ENCODE measurements at places on chromosomes 11 and 22.

DNA sequence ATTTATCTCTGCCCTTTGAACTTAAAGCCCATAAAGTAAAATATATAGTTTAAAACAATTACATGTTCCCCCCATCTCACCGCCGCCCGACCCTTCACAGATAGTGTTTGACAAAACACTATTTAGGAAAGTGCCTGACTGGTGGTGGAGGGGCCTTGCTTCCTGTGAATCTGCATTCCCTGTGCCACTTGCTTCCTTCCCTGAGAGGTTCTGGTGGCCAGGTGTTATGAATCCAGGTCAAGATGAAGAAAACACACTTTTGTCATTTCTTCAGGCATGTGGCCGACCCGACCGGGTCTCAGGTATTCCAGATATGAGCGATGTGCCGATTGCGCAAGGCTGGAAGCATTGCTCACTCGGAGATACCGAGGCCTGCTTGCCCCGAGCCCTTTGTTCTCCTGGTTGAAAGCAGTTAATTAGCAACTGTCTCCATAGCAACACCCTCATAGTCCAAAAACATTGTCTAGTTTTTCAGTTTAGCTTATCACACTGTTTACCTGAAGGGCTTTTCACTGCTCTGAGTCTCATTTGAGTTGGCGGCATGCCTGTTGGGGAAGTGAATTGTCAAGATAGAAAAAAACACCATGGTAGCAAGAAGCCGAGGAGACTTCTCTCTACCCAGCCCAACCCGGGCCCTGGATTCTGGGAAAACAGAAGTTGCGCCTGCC lies 128.3 kb downstream of the TEAD1 start:
- peak; percentile 92 for DNase-seq

- DNase-seq: peak; percentile 85
Measured at GRCh38 chr11:121466063-121466794, 13.5 kb upstream of the SORL1-AS1 start.

DNA sequence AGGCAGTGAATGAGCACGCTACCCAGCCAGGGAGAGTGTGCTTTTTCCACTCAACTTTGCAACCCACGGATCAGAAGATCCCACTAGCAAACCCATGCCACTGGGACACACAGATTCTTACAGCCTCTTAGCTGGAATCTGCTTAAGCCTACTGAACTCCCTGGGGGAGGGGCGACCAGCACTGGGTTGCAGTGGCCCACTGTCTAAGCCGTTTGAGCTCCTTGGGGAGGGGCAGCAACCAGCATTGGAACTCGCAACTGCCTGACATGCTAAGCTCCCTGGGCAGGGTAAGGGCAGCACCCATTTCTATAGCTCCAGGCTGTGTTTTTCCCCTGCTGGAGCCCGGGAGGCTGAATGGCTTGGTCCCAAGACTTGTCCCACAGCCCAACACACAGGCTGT lies 99.6 kb downstream of the FAM168A start:
- DNase-seq: no peak

DNA sequence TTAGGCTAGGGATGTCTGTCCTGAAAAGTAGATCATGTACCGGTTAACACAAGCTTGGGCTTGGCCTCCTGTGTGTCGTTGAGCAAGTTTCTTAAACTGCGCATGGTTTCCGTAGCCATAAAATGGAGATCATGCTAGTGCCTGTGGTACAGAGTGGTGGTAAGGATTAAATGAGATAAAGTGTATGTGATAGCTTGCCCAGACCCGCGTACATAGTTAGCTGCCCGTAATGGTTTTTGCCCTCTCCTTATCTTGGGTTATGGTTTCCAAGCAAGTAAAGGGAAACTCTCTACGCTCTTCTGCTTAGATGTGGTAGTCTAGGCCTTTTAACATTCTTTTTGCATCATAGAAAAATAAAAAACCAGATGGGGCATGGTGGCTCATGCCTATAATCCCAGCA lies 11.0 kb upstream of the PTPRJ start:
- DNase-seq: no peak

- DNase-seq: peak; percentile 83
Measured at GRCh38 chr22:19448076-19448607, 631 bp upstream of the C22orf39 start.

DNA sequence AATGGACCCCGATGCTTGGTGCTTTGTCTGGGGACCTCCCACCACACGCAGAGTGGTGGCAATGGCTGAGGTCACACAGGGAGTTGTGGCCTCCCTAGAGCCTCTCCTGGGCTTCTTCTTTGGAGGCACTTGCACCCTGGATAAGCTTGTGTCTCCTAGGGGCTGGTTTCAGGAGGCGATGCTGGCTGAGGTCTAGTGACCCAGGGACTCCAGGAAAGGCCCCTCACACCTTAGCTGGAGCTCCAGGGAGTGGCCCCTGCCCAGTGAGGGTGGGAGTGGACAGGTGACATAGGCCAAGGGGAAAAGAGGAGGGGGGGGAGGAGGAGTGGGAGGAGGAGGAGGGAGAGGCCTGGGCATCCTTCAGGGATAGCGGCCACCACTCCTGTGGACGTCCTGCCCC lies 810 bp downstream of the IGLL1 start:
- DNase-seq: no peak

GRCh38 chr22:45529971-45530575 lies 27.4 kb downstream of the FBLN1 start:
- DNase-seq: peak; percentile 56

GRCh38 chr11:5441414-5441813 lies at the start of gene OR51I1:
TSS of gene OR51I1 (minus strand) at chr11:5441514. CDS start at chr11:5441514, 0 bp downstream.
- DNase-seq: no peak

All from iris pigment epithelial cell (primary cell).